Smooth muscle cell of the umbilical artery (primary cell): ENCODE measurements at places on chromosomes 11 and 22. TPM values are rescaled to one million over a fixed set of nuclear protein-coding genes. Genes with fewer than 3 reads are reported as not detected.

The FJX1 gene
- total RNA-seq: 13.7 and 33.4 TPM in 2 replicates

The FZD4 gene
- 6.0 and 9.5 TPM in 2 replicates for total RNA-seq

The ELFN2 gene
- total RNA-seq: 0.59 and 0.74 TPM in 2 replicates

The DNAJB7 gene
- not detected in 2 replicates for total RNA-seq

The CDC42BPG gene
- under 0.01 and 0.32 TPM in 2 replicates for total RNA-seq

The C11orf65 gene
- 1.1 and 1.5 TPM in 2 replicates for total RNA-seq

The NXPE4 gene
- not detected in 2 replicates for total RNA-seq

The P4HA3 gene
- 116 and 240 TPM in 2 replicates for total RNA-seq
